ENCODE measurements at places on chromosomes 4 and X.

- no peak for DNase-seq
Measured at GRCh38 chr4:16140879-16141249, 57.0 kb upstream of the PROM1 start.

GRCh38 chr4:73068491-73069337 lies 802 bp downstream of the COX18 start:
- DNase-seq: peak; percentile 40

- DNase-seq: no peak
Measured at GRCh38 chrX:17597836-17598439, 139.4 kb upstream of the SCML1 start.

DNA sequence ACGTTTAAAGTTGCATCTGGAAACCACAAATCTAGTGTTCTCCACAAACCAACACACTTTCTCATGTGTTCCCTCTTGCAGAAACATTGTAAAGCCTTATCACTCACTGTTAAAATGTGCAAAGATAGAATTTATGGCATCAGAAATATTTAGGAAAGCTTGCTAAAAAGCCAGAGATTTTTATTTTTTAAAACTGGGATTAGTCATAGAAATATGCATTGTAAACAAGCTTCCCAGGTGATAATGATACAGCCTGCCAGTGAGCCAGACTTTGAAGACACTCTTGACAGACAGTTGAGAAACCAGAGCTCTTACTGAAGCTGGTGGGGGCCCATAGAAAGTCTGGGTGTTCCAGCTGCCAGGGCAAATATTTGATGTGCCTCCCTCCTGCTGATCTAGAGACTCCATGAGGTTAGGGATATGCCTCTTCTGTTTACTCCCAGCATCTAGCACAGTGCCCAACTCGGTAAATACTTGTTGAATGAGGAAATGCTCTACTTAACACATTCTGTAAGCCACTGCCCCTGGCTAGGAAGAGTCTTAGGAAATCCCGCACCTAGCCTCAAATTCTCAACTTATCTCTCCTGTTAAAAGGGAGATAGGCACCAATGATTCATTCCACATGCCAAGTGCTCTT lies 179.0 kb upstream of the RASGEF1B start:
- DNase-seq: no peak

DNA sequence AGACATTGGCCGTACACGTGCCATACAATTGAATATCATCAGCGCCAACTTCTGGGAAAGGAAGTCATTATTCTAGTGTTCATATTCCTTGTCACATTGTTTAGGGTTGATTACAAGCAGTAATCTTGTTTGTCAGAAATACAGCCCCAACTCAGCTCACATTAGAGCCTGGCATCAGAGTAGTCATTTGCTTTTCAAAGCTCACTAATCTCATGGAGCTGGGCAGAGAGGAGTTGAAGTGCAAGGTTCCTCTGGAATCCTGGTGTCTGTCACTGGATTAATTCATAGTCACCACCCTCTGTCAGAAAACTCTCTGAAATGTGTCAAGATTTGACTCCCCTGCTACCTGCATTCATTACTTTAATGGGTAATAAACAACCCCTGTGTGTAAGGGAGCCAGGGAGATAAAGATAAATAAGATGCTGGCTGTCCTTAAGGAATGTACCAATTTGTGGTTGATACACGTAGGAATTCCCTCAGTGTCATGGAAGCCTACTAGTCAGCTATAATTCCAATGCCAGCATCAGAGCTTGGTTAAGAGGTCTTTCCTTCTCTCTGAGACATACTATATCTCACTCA lies 43.7 kb upstream of the S100G start:
- no peak for DNase-seq

- DNase-seq: no peak
Measured at GRCh38 chr4:145954924-145955339, 16.3 kb upstream of the ZNF827 start.

DNA sequence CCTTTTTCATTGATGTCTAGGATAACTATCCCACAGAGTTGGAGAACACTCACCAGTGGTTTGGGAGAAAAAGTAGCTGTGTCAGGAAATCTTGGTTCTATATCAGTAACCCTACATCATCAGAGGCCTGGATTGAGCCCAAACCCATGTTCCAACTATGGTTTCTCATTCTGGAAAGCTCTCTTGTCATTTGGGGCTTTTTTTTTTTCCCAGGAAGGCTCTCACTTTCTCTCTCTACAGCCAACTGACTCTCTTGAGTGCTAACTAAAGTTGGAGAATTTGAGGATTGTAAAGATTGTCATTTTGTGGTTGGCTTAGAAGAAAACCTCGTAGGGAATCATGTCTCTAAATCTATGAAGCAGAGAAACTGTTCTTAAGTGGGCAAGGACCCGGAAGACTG lies 228.2 kb upstream of the DIPK2B start:
- DNase-seq: no peak

- DNase-seq: no peak
Measured at GRCh38 chrX:50978920-50979682, 68.6 kb downstream of the BMP15 start.

- no peak for DNase-seq
Measured at GRCh38 chr4:124111922-124112321, 600.6 kb downstream of the ANKRD50 start.

GRCh38 chr4:115687052-115687755 lies 573.8 kb upstream of the NDST4 start:
- no peak for DNase-seq

DNA sequence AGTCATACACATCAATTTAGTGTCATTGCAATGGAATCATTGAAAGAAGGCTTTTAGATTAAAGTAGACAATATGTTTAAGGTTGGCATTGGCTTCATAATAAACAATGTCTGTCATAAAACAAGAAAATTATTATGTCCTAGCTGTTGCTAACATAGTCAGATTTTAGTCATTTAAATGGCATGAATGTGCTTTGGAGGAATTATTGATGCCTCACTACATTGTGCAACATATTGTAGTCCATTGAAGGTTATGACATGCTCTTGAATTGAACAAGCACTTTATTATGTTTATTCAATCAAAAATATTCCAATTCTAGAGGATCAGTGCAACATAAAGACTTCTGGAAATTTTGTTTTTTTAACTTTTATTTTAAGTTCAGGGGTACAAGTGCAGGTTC lies 489.8 kb upstream of the AMOT start:
- DNase-seq: no peak

GRCh38 chr4:184803874-184804273 lies 21.9 kb downstream of the ACSL1 start:
- no peak for DNase-seq

DNA sequence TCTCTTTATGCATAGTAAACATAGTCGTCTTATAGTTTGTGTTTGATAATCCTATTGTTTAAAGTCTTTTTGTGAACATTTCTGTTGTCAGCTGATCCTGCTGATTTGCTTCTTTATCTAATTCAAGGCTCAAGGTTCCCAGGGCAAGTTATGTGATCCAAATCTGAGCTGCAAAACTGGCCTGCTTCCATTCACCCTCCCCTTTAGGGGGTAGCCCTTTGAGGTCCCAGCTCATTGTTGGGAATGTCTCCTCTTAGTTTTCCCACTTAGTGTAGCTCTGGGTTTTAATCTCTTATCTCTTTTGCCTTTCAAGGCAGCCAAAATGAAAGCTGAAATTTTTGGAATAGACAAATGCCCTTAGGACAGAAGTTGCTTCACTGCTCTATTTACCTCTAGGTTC lies 40.2 kb upstream of the MAGED1 start:
- DNase-seq: no peak

- no peak for DNase-seq
Measured at GRCh38 chrX:107576841-107577240, 51.5 kb upstream of the PRPS1 start.

GRCh38 chr4:65917486-65917885 lies 247.2 kb upstream of the EPHA5 start:
- no peak for DNase-seq

Measured in bone marrow (tissue), 2 donors.